ENCODE measurements at places on chromosomes 5 and 9.

DNA sequence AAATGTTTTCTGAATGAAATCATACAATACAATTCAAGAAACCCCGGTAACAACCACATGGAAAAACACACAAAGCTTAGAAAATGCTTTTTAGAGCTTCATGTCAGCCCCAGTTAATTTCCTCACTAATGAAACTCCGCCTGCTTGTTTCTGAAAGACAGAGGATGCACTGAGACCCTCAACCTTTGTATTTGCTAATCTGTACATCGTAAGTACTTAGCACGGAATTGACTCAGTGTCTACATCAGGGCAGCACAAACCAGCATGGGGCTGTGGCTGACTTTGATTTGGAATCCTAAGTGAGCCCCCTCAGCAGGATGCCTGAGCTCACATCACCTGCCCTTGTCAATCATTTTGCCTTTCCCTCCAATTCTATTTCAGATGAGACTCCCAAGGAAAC is 499.1 kb upstream of the MPDZ start:
- peak; percentile 46 for DNase-seq

DNA sequence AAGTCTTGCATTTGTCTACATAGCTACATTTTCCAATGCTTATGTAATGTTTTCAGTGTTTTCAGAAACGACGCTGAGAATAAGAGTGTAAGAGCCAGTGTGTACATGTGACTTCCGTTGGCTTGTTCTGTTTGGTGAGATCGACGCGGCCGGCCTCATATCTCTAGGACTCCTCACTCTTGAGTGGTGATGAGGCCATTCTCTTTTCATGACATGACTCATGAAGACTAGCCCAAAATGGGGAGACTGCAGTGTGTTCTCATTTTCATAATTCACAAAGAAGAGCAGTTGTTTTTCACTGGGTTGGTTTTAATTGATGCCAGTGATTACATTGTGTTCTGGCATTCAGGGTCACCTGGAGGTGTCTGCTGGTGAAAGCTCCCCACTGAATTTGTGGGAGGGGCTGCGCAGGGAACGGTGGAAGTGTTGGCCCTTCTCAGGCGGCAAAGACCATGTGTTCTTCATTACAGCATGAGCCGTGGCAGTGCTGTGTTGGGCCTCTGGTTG is 131.5 kb upstream of the OTULINL start:
- DNase-seq: peak; percentile 74

DNA sequence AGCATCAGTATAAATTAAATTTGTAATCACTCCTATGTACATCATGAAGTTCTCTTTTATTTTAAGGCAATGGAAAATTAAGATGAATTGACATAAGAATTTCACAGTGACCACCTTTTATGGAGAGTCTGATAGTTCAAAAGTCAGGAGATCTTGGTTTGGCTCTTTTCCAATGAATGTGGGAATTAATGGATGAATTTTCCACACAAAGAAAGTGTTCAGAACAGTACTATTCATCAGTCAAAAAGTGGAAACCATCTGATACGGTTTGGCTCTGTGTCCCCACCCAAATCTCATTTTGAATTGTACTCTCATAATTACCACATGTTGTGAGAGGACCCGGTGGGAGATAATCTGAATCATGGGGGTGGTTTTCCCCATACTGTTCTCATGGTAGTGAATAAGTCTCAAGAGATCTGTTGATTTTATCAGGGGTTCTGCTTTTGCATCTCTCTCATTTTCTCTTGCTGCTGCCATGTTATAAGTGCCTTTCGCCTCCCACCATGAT is 24.5 kb downstream of the CCDC125 start:
- DNase-seq: no peak

DNA sequence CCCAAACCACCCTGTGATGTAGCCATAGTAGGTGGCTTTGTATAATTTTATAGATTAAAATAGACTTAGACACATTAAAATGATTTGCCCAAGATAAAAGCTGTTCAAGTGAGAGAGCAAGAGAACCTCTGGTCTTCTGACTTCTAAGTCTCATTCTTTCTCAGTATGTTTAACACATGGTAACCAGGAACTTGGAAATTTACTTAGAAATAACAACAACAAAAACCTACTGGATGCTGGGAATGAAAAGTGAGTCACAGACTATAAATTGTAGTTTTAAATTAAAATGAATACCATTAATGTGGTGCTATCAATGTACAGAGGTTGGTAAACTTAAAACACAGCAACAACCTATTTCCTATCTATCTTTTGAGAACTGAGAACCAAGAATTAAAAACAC is 30.4 kb downstream of the HMGCR start:
- DNase-seq: no peak

DNA sequence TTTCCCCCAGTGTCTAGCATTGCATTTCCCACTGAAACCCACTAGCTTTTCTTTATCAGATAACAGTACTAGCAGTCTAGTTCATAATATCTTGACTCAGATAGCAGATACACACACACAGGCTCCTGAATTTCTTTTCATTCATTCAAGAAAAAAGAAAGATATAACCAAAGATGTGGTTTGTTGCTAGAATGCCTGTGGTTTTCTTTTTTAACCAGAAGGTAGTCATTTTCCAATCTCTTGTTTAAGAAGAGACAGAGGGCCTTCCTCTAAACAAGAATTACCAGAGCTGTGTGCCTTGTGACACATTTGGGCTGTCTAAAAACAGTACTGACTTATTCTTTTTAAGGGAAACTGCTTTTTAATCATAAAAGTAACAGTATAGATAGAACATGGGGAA is 167.3 kb downstream of the PJA2 start:
- no peak for DNase-seq

DNA sequence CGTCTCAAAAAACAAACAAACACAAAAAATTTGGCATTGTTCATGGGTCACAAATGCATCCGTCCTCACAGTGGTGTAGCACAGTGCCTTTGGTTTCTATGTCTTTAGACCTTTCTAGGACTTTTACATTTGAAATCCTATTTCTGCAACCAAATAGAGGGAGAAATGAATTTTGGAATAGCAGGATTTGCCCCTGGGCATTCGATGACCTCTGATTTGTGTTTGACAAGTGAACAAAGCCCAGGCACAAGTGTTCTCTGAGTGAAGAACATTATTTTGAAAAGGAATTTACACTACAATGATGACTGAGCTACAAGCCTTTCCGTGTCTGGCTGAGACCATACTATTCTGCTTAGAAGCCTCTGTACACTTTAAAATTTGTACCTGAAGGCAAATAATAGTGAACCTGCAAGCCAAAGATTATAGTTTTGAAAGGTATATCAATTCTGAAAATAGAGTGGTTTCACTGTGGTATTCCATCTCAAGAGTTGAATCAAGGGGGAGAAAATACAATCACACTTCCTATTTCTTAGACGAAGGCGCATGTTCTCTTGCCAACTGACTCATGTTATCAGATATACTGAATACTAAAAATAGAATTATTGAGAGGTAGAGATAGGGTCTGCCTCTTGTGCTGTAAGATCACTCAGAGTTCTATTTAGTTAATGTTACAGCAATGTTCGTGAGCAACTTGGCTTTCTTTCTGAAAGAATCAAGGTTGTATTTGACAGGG is 297.6 kb downstream of the KDM4C start:
- no peak for DNase-seq

GRCh38 chr5:154782326-154782725 is 27.1 kb downstream of the LARP1 start:
- no peak for DNase-seq

DNA sequence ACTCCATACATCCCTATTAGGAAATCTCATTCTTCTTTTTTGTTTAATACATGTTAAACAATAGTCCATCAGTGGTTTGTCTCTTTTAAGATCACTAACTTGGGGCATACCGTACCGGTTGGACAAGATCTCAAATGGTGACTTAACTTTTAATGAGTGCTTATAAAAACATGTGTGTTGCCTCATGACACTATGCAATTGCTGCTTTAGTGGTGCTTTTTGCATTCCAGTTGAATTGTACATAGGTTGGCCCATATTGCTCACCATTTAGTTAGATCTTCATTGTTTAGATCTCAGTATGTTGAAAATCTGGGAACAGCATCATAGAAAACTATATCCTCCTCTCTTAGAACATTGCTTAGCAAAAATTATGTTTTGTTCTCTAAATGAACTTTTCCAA is 17.8 kb downstream of the C9orf85 start:
- no peak for DNase-seq

- DNase-seq: no peak
These were observed 54.3 kb downstream of the NR6A1 start for GRCh38 chr9:124716808-124717207.

- DNase-seq: no peak
These were observed 117.7 kb downstream of the HOMER1 start for GRCh38 chr5:79396265-79396664.

- no peak for DNase-seq
These were observed 90.1 kb downstream of the RFX3 start for GRCh38 chr9:3435732-3436131.

- no peak for DNase-seq
These were observed at the start of gene TENT4A for GRCh38 chr5:6713274-6714225. TENT4A (plus strand) TSS chr5:6713432; CDS start chr5:6713984, 552 bp downstream.

GRCh38 chr5:31726952-31727351 is 88.0 kb downstream of the PDZD2 start:
- DNase-seq: no peak

DNA sequence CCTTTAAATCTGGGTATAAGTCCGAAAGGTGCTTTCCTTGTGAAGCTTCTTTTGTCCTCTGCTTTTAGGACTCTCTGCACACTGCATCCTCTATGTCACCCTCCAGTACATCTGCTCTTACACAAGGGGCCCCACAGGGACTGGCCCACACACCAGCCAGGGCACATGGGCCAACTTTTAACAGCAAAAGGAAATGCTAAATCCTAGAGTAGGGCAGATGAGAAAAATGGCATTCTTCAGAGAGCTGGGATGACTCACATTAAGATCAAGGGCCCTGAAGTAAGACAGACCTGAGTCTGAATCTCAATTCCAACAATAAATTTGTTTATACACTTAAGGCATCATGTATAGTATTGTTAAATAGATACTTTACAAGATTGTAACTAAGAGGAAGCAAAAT is 40.3 kb upstream of the CDKN2B start:
- no peak for DNase-seq

DNA sequence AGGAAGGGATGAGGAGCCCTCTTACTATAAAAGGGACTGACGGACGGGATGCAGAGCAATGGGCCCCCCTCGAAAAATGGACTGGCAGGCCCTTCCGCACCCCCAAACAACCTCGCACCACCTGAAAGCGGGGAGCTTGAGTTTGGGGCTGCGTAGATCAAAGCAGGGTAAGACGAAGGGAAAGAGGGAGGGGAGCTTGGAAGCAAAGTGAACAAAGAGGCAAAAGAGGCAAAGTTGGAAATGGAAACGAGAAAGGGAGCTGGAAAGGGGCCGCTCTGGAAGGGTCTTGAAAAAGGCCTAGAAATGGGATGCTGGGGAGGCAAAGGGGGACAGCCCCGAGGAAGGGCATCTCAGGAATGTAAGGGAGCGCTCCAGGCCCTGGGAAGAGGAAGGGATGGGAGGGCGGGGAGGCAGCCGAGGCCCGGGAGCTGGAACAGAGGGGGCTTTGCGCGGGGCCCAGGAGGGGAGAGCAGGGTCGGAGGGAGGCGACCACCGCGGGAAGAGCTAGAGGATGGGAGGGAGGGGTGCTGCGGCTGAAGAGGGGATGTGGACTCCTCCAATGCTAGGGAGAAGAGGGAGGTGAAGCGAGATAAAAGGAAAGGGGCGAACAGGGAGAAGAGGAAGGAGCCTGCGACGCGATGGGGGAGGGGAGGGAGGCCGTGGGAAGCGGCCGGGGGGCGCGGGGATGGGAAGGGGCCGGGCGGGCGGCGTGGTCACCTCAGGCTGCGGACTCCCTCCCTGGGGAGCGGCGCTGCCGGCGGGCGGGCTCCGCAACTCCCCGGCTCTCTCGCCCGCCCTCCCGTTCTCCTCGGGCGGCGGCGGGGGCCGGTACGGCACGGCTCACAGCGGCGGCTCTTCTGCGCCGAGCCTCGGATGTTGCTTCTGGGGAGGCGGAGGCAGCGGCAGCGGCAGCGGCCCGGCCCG is 577 bp downstream of the RNF145 start:
- DNase-seq: peak; percentile 59

DNA sequence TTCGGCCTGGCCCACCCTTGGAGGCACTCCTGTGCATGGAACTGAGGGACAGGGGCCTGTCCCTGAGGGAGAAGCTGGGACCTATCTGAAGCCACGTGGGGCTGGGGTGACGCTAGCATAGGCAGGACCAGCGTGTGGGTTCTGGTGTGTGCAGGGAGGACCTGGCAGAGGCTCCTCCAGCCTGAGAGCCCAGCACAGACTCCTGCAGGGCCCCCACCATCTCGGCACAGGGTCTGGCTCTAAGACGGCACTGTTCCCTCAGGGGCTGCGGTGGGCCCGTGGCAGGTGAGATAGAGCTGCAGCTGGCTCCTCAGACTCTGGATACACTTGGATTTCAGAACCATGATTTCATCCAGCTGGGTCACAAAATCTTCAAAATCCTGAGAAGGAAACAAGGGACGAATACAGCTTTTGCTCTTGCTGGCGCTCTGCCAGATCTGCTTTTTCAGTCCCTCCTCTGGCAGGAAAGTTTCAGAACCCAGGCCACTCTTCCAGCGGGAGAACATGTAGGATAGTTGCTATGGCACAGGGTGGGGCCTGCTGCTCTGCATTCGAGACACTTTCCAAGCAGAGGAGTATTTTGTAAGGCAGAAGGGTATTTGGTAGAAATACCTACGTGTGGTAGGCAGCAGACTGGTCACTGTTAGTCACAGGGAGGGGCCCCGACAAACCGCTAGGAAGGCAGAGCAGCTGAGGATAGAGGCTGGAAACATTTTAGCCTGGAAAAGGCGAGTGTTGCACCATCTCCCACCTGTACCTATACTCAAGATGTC is 74.7 kb downstream of the KIF24 start:
- DNase-seq: no peak

DNA sequence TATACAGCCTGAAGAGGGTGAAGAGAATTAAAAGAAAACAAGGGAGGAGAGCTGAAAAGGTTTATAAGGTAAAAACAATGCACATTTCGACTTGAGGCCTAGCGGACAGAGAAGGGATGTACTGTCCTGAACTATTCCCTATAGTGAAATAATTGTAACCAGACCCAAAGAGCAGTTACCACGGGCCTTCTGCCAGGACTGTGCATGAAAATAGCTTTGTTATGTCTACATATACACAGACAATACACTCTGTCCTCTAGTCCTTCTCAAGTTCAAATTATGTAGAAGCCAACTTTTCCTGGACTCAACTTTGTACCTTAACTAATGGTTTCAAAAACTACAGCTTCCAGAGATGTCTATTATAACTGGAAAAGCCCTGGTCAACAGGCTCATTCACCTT is 223.7 kb downstream of the PCSK5 start:
- DNase-seq: peak; percentile 61

Measured in femur (tissue), 1 donor.